Stimulated activated CD4-positive, alpha-beta T cell treated with anti-CD3 and anti-CD28 coated beads, Interleukin-15, amount 100 ng/mL, for 48 hours (primary cell): ENCODE measurements at places on chromosomes 7 and 10.

DNA sequence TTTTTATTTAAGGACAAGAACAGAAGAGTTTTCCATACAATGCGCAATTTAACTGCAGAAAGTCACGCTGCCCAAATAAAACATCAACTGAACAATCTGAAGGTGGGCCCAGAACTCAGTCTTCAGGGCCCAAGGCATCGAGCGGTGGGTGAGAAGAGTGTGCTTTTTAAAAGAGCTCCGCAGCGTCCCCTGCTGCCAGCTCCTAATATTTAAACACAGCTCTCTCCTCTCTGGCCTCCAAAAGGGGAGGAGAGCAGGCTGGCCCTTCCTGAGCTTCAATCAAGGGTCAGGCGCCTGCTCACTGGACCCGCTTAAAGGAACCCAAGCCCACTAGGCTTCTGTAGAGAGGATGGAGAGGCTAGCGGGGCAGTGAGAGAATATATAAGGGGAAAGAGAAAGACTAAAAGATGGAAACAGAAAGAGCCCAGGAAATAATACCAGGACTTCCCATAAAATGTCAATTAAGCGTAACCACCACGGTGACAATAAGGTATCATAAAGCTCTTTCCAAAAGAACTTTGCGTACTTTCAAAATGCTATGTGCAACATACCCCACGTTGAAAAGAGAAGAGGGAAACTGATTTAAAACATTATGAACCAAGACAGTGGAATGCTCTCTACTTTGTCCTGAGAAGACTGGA is 2.8 kb downstream of the FAM53B start:
- peak; percentile 65 for DNase-seq

- DNase-seq = no peak
These were observed 25.8 kb downstream of the EMX2 start for GRCh38 chr10:117568334-117568733.

GRCh38 chr7:117972606-117973005 is 99.4 kb upstream of the CTTNBP2 start:
- DNase-seq = no peak

DNA sequence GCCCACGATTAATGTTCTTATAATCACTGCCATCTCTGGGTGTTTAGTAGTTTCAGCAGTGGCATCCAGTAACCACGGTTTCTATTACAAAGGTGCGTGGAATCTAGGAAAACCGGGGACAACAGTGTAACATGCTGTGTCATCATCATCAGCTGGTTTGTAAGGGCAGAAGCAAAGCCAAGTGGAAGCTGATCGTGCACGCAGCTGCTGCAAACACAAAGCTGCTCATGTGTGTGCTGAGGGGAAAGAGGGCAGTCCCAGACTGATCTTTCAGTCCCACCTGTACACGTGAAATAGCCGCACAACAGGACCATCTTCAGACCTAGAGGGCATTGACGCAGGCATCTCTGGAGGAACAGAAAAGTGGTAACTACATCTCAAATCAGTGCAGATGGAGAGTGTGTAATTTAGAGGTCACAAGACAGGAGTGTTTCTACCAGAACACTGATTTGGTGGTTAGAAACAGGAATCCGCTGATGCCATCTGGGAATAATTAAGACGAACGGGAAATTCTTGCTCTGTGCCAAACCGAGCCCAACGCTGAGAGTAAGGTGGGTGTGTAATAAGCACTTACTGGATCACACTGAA is 13.4 kb downstream of the ANKRD16 start:
- no peak for DNase-seq

DNA sequence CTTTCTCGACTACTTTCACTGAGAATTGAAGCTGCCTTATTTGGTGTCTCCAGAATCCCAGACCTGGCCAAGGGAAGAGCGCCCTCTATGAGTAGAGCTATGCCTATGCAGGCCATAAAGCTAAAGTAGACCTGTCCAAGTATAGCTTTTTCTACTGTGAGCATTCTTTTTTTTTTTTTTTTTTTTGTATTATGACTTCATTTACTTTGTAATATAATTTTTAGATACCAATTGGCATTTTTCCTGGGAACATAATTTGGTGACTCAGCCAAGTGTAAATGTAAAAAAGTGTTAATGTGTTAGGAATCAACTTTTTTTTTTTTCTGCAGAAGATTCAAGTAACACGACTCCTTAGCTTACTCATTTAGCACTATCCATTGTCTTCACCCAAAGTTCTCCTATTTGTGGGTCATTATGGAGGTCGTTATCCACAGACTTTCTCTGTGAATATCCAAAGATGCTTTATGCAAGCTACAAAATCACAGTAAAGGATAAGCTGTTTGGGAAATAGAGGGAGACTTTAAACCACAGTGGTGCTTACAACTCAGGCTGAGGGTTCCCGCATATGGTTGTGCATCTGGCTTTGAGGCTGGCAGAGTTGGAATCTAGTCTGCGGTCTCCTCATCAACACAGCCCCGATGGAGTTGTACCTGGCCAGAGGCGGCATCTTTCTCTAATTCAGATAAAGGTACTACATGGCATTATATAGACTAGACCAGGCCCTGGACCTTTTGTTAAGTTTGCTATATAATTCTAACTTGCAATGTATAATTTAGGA is 1040.2 kb upstream of the SORCS1 start:
- no peak for DNase-seq

DNA sequence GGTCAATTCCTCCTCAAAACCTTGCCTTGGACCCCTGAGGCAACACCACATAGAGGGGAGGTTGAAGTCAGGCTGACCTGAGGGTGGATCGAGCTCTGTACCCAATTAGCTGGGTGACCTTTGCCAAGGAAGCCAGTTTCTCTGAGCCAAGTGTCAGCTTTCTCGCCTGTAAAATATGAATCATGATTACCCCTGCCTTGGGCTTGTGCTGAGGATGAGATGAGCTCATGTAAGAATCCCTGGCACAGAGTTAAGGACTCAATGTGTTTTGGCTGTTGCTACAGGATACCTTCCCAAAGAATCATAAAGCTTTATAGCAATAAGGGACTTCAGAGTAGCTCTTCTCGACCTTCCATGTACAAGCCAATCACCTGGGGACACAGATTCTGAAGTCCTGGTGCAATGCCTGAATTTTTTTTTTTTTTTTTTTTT is 43.5 kb upstream of the CACUL1 start:
- DNase-seq = no peak

GRCh38 chr7:12601302-12601869 is 30.9 kb downstream of the SCIN start:
- no peak for DNase-seq

- no peak for DNase-seq
These were observed 27.4 kb upstream of the DGKI start for GRCh38 chr7:137873979-137874777.

DNA sequence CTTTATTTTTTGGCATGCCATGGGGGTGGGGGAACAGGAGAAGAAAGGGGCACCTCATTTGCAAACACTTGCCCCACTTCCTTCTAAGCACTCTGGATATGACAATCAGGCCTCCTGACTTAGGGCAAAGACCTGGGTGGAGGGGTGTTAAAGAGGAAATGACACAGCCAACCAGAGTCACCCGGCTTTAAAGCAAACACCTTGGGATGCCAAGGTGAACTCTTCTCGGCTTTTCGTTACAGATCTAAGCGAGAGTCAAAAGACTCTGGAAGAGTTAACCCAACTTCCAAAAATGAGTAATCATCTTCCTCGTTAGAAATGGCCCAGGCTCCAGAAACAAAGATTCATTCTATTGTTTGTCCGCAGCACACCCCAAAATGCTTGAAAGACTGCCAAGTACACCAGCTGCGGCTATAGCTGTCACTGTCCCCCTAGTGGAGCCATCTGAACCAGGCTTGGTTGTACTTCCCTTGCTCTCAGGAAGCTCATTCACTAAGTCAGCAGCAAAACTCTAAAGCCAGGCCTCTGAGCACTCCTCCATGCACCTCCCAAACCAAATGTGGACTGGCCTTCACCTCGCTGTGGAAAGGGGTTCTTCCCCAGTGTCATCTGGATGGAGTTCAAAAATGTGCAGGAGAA is 24.8 kb downstream of the FAM53B start:
- DNase-seq = peak; percentile 57

GRCh38 chr7:140478246-140479061 is 851 bp downstream of the MKRN1 start:
- peak; percentile 24 for DNase-seq

DNA sequence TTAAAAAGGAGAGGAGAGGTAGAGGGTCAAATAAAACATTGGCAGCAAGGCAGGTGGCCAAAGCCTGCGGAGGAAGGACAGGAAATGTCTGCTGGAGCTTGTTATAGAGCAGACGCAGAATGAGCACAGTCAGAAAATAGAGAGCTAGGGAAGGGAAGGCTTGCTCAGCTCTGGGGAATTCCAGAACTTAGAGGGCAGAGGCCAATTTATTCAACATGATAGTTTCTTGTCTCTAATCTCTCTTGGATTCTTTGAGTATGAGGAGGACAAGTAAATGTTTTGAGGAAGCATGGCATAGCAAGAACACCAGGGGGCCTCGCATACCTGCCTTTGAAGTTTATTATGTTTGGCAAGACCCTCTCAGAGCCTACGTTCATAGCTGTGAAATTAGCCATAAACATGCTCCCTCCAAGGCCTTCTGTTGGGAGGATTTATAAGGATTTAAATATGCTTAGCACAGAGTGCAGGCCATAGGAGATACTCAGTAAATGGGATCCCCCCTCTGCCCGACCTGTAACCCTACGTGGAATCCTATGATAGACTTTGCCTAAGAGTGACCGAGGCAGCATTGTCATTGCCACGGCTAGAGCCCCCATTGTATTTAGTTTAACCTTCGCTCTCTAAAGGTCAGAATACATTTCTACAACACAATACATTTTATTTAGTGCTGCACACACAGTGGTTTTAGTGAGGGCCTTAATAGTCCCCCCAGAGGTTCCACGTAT is 293.9 kb downstream of the CCDC3 start:
- DNase-seq = peak; percentile 42
